ENCODE measurements at places on chromosomes 13 and 19.

- DNase-seq, result no peak
These were observed 6.3 kb downstream of the CALM3 start for GRCh38 chr19:46607448-46607841.

GRCh38 chr19:40232949-40233810, 6.7 kb upstream of the CCNP start:
- DNase-seq, result no peak

DNA sequence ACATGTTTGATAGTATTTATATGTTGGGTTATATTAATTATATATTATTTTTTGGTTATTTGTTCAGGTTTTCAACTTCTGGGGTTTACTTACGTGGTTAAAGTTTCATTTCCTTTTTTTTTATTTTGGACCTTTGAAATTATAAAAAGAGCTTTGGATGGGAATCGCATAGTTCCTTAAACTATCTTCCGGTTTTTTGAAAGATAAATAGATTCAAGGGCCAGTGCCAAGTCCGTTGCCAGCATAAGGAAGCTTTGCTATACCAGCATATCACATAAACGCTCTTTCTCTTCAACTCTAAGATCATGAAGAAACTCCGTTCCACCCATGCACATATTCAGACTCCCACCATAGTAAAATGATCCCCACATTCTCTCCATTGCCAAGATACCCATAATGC, 7.4 kb upstream of the OXGR1 start:
- no peak for DNase-seq

DNA sequence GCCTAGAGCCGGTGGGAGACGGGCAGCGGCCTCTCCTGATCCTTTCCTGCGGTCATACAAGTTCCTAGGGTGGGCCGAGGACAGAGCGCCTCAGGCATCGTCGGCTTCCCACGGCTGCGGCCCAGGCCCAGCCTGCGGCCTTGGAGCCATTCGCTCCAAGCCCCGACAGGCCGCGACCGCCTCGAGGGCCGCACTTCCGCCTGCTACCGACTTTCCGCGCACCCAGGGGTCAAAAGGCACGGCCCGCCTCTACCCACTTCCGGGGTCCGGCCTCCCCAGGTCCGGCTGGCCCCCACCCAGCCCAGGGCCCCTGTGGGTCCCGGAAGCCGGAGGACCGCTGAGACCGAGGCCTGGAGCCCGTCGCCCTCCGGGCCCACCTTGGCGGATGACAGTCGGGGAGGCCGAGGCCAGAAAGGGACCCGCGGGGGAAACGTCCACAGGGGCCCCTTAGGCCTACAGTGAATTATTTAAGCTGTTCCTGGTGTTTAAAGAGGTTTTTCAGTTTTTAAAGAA, 16.2 kb downstream of the ZIC2 start:
- no peak for DNase-seq

DNA sequence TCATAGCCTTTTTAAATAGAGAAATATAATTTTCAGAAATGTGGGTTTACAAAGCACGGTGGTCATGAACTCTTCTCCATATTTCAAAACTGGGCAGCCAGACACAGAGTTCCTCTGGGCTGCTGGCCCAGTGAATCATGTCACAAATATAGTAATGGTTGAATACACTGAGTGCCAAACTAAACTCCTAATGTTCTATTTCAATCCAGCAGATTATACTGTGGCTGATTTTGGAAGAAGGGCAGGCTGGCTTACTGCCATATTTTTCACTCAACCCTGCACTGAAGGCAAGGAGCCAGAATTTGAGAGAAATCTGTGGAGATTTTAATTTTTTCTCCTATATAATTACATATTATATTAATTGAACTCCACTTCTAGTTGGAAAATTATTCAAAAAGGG, 17.0 kb upstream of the PRR20A start:
- DNase-seq, result no peak

- DNase-seq, result no peak
These were observed 1.4 kb downstream of the EPS8L1 start for GRCh38 chr19:55077106-55077505.

DNA sequence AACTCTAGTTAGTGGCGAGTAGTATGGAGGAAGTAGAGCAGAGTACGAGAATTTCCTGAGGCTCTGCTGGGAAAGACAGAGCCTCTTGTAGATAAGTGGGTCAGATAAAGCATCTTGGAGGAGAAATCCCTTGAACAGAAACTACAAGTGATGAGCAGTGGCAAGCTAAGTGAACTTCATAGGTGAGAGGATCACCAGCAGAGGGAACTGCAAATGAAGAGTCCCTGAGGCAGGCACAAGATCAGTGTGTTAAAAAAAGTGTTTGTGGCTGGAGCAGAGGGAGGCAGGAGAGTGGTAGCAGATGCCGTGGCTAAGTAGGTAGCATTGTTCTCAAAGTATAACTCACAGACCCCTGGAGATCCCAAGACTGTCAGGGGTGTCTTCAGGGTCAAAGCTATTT, 437.6 kb downstream of the HS6ST3 start:
- no peak for DNase-seq

DNA sequence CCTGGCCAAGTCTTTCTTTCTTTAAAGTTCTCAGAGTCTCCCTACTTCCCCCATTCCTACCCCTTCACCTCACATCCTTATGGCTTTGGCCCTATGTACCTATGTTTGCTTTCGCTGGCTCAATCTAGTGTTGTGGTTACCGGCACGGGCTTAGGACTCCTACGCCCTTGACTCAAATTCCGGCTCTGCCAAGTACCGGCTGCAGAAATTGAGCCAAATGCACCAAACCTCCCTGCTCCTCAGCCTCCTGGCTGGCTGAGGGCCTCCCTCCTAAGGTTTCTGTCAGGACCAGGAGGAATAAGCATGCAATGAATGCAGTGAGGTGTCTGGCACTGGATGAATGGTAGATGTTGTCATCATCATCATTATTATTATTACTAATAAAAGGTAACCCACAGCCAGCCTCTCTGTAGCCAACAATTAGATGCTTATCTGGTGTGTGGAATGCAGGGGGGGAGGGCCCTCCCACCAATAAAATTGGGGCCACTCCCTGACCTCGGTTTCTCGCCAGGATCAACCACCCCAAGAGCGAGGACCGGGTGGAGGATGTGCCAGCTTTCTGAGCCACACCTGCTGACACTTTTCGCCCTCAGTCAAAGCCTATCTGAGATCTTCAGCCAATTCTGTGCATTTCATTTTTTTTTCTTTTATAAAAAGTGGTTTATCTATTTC, 20.7 kb downstream of the KLK5 start:
- DNase-seq, result no peak

DNA sequence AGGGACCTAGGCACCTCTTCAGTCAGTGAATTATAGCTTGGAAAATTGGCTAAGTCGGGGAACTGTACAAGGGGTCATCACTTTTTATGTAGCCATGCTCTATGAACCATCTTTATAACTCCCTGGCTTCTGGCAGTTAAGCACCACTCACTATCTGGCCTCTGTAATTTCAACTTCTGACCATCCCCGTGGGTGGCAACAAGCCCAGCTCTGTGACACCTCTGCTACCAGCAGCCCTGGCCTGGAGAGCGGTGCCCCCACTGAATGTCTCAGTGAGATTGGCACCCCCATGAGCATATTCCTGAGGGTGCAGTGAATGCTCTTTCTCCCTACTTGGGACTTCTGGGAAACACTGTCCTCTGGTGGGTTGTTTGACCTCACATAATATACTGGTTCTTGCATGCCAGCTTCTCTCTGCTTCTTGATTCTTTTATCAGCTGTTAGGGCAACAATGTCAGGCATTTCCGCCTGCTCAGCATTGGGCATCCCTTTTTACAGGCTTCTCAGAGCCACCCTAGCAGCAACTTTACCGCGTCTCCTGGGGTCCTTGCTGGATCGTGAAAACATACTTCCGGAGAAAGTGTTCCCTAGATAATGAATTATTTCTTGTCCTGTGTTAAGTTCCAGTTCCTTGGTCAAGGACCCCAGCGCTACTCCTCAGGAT, 10.4 kb downstream of the KL start:
- no peak for DNase-seq

DNA sequence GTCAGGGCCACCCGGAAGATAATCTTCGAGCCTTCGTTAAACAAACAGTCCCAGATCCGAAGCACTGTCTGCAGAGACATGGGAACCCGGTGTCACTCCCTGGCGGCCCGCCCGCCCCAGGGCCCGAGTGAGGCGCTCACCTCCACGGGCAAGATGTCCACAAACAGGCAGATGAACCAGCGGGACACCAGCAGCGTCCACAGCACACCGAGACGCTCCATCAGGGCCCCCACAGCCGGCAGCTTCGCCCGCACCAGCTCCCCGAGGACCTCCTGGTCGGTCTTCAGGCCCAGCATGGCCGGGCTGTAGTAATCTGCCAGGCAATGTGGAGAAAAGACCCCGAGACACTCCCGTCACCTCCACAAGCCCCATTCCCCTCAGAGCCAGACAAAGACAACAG, 28.7 kb downstream of the LAMP1 start:
- DNase-seq, result no peak

DNA sequence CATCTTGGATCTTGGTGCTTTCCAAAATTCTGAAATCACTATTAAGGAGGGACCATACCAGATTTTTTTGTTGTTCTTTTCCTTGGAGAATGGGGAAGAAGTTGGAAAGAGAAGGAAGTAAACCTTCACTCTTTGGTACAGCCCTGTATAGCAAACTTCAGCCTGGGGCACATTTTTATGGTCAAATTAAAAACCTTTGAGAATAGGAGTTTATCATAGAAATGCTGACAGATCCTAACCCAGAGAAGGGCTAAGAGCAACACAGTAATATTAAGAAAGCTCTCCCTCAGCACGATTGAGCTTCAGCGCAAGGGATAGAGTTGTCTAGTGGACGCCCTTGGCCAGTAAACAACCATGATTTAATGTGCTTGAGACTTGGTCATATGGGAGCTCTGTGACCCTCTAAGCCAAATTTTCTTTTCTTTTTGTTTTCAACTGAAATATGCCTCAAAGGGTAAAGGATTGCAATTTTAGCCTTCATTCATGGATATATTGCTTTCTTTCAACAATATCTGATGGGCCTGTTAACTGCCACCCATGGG, 294.3 kb upstream of the MAB21L1 start:
- no peak for DNase-seq

- no peak for DNase-seq
These were observed 48.4 kb downstream of the DNAJC15 start for GRCh38 chr13:43071824-43072223.

DNA sequence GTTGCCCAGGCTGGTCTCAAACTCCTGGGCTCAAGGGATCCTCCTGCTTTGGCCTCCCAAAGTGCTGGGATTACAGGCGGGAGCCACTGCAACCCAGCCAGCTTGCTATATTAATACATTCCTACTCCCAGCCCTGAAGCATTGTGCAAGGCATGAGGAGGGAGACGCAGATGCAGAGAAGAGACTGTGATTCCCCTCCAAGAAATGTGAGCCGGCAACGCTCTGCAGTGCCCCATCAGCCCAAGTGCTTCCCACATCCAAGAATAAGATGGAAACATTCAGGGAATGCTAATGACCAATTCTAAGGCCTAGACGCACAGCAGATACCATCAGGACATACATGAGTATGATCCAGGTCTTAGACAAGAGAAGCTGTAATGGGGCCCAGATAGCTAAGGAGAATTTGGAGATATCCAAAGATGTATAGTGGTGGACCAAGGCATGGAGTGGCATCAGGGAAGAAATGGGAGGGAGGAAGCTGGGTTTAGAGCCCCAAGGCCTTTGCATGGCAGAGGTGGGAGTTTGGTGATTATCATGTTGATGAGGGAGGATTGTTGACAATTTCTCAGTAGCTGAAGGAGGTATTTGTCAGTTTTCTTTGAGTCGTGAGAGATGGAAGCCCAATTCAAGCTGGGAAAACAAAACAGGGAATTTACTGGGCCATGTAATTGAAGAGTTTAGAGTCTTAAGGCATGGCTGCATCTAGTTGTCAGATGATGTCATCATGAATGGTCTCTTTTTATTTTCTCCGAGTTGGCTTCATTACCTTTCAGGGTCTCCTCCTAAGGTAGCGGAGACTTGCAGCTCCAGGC, 2.9 kb downstream of the PPM1N start:
- no peak for DNase-seq

DNA sequence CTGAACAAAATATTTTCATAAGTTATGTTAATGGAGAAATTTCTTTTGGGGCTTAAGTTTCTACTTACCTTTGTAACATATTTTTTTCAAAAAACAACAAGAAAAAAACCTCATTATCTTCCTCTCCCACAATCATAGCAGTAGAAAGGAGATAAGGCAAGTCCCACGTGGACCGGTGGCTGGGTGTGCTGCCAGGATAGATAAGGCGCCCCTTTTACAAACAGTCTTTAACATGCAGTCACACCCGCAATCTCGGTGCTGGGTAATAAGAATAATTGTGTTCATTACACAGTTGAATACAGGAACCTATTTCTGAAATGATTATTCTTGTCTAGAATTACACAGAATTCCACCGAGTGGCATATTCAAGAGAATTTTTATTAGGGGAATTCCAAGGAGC, 1202.3 kb downstream of the UQCRFS1 start:
- DNase-seq, result no peak

DNA sequence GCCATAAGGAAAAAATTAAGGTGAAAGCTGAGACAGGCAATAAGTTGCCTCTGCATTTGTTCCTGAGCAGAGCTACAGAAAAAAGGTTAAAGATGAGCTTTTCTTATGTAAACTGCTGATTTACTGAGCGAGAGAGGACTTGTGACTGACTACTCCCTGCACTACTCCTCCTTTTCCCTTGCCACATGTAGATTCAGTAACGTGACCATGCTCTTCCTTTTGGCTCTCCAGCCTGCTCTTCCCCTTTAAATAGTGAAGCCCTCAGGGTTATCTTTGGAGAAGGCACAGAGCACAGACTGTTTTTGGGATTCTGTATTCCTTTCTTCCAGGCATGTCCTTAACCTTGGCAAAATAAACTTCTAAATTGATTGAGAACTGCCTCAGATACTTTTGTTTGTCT, 630.2 kb downstream of the UQCRFS1 start:
- no peak for DNase-seq

DNA sequence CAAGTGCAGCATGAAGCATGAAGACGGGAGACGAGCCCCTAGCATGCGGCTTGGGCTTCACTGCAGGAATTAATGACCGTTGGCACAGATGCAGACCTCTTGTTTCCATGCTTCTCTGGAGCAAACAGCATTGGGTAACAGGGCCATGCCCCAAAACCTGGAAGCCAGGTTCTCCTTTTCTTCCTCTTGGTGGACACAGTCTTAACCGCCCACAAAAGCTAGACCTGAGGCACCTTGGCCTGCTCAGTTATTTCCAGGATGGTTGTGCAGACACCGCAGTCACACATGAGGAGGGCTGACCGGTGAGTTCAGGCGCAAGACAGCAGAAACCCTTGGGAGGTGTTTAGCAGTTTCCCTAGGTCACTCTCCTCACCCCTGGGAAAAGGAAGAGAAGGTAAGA, 133.9 kb upstream of the GJB6 start:
- DNase-seq, result no peak

DNA sequence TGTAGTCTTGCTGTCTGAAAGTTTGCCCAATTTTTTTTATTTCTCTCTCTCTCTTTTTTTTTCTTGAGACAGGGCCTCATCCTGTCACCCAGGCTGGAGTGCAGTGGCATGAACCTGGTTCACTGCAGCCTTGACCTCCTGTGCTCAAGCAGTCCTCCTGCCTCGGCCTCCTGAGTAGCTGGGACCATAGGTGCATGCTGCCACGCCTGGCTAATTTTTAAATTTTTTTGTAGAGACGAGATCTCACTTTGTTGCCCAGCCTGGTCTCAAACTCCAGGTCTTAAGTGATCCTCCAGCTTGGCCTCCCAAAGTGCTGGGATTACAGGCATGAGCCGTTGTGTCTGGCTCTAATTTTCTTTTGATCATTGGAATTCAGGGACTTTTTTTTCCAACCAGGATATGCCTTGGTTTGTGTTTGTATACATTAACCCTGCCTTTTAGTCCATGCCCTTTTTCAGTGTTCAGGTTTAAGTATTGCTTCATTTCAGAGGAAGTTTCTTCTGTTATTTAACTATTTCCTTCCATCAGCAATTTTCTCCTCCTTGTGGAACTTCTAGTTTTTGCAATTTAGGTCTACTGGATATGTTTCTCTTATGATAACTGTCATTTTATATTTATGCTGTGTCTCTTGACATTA, 201.4 kb downstream of the PCCA start:
- no peak for DNase-seq

All from stimulated activated CD4-positive, alpha-beta T cell treated with anti-CD3 and anti-CD28 coated beads, Interleukin-12 subunit alpha, Interleukin-12 subunit beta, amount 100 ng/mL, for 24 hours (primary cell).